ENCODE measurements at places on chromosomes 11 and 22.
A peak's percentile ranks its signal among the peaks of the same experiment; 100 is the strongest.

- no peak for DNase-seq
Measured at GRCh38 chr11:40204228-40204627, 1255.2 kb downstream of the LRRC4C start.

GRCh38 chr11:79902493-79902892 lies 461.7 kb upstream of the TENM4 start:
- DNase-seq: no peak

DNA sequence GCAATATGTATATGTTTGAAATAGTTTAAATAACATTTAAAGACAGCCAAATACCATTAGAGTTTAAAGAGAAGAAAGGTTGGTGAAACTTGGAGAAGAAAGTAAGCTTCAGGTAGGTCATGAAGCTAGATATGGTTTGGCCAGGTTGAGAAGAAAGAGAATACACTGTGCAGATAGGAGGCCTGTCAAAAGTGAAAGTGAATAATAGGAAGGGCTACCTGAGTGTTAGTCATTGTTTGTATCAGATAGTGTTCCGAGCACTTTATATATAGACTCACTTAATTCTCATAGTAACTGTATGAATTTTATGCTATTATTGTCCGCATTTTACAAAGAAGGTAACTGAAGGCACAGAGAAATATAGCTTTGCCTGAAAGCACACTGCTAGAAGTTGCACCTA lies 56.9 kb downstream of the USP47 start:
- DNase-seq: no peak

DNA sequence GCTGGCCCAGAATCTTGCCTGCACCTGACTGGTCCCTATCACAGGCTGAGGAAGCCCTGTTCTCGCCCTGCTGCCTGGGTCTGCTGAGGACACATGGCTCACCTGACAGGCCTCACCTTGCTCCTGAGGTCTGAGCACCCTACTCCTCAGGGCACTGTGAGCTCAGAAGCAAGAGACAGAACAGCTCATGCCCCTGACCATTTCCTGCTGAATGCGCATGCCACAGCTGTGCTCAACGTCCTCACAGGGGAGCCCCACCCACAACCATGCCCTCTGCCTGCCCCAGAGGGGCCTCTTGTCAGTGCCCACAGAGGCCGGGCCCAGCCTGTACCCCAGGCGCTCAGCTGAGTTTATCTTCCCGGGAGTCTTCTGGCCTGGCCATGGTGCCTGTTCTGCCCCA lies 2.8 kb upstream of the TSPO start:
- no peak for DNase-seq

DNA sequence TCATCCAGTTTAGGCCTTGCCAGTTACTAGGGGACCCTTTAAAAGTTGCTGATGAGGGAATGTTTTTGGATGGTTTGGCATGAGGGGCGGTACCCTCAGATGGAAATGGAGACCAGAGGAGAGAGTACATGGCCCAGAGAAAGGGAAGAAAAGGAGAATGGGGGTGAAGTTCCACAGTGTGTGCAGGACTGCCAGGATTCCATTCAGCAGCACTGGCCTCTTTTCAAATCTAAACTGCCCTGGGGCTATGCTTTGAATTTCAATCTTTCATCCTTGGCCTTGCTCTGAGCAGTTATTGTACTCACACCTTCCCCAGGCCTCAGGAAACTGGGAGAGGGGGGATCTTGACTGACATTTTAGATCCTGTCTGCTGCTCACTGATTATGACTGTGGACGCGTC lies 3.0 kb downstream of the SLC3A2 start:
- DNase-seq: no peak

DNA sequence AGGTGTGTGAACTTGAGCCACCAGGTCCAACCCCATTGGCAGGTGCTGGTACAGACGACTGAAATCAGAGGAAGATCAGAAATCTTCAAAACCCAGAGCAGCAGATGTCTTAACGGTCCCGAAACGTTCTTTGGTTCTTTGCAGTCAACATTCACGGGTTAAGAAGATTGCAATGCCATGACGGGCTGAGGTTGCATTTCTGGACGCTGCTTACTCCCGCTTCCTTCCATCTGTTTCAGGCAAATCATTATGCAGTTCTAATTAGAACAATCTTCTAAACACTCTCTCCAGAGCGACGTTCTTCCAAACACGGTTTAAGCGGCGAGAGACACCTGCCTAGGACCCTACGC lies 492 bp upstream of the LUZP2 start:
- no peak for DNase-seq

- no peak for DNase-seq
Measured at GRCh38 chr11:9651899-9652748, 11.8 kb upstream of the SWAP70 start.

DNA sequence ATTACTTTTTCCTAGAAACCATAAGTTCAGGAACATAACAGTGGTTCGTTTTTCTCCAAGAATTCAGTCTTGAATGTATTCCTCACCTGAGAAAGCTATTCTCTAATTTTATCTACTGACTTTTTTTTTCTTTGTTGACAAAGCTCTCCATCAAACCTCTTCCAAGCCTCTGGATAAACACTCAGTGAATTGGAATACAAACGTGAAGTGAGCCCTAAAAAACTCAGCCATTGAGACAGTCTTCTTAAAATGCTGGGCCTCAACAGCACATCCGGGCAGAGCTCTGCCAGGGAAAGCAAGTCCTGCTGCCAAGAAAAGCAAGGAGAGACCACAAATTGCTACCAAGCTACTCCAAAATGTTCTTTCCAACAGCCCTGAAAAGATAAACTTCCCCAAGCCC lies 7.7 kb upstream of the SLC1A2 start:
- no peak for DNase-seq

DNA sequence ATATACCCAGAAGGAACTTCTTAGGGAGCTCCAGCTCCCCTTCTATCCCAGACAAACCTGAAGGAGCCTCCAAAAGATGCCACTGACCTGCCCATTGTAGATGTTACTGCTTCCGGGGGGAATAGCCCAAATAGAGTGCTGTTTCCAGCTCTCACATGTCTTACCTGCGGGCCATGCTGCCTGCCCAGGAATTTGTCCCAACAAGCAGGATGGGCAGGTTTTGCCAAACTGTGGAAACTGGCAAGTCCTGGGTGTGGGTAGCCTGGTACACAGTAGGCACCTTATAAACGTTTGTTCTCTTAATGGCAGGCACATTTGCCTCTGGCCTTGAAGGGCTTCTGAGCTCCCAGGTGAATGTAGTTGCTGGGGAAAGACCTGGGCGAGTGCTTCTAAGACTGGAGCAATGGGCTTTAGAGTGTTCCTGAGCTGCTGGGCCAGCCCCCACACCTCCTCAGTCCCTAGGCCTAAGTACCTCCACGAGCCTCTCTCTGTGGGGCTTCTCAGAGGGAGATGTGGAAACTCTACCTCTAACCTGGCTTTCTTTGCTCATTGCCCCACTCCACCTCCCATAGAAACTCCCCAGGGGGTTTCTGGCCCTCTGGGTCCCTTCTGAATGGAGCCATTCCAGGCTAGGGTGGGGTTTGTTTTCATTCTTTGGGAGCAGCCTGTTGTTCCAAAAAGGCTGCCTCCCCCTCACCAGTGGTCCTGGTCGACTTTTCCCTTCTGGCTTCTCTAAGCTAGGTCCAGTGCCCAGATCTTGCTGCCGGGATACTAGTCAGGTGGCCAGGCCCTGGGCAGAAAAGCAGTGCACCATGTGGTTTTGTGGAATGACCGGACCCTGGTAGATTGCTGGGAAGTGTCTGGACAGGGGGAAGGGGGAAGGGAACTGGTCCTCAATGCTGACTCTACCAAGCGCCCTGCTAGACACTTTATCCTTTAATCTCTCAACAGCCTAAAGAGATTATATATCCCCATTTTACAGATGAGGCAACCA lies 37.2 kb downstream of the LIMK2 start:
- no peak for DNase-seq

GRCh38 chr22:36795633-36796032 lies 19.7 kb upstream of the IFT27 start:
- no peak for DNase-seq

- peak; percentile 25 for DNase-seq
Measured at GRCh38 chr11:20658135-20658534, 11.3 kb upstream of the NELL1 start.

DNA sequence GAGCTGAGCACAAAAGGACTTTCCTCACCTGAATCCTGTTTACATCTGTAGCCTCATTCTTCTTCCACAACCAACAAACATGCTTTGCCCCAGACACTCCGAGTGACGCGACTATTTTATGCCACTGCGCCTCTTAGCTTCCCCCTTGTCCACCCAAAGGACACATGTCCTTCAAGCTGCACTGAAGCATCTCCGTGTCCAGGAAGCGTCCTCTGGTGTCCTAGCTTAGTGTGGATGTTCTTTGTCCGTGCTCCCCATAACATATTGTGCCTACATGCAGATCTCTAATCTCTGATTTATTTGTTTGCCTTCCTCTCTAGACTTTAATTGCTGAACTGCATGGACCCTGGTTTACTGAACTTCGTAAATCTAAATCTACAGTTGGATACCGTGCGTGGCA lies 20.1 kb upstream of the CECR2 start:
- no peak for DNase-seq

- DNase-seq: no peak
Measured at GRCh38 chr22:16962501-16962900, 45.5 kb downstream of the GAB4 start.

DNA sequence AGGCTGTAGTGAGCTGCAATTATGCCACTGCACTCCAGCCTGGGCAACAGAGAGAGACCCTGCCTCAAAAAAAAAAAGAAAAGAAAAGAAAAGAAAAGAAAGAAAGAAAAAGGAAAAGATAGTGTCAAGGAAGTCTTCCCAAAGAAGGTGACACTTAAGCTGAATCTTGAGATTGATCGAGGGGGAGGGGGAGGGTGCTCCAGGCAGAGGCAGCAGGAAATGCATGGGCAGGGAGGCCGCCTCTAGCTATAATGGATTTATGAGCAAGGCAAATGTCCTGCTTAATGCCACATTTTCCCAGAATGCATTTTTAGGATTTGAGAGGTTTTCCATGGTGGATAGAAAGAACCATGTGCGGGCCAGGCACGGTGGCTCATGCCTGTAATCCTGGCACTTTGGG lies 13.8 kb upstream of the DDB2 start:
- no peak for DNase-seq

- DNase-seq: no peak
Measured at GRCh38 chr22:19438298-19438697, 6.0 kb downstream of the MRPL40 start.

DNA sequence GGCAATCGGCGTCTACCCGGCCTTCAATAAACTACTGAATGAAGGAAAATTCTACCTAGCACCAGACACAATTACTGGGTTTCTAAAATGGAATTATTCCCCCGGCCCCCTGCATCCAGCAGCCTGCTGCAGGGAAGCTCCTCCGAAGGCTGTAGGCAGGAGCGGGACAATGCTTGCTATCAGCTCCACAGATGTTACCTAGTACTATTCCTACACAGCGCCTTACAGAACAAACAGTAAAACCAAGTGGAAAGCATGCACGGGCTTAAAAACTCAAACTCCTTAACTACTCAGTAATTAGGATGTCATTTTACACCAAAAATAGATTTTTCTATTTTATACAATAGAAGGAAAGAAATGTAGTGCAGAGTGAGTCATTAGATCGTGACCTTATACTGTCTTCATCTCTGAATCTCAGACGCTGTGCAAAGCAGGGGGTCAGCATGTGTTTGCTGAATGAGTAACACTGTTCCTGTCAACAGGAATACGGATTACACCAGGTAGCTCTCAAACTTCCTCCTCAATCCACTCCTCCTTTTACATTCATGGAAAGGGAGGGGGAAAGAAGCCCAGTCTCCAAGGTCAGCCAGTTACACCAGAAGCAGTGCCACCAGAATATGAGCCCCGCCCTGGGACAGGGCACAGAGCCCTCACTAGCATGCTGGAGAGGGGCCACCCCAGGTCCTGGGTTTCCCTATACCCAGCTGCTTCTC lies 74.9 kb downstream of the PACSIN2 start:
- DNase-seq: peak; percentile 31

DNA sequence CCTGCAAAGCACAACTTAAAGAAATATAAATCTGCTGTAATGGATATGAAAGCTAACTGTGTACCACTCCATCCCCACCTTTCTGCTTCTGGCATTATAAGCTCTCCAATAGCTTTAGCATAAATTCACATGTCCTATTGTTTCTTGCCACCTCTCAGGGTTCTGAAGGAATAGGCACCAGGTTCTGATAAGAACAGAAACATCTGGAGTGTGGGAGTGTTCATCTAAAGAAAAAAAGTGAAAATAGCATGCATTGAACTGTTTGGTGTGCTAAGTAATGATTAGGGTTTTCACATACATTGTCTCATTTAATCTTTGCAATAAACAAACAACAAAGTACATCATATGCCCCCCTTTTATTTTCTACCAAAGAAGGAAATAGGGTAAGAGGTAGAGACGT lies 72.3 kb downstream of the FAM76B start:
- no peak for DNase-seq

DNA sequence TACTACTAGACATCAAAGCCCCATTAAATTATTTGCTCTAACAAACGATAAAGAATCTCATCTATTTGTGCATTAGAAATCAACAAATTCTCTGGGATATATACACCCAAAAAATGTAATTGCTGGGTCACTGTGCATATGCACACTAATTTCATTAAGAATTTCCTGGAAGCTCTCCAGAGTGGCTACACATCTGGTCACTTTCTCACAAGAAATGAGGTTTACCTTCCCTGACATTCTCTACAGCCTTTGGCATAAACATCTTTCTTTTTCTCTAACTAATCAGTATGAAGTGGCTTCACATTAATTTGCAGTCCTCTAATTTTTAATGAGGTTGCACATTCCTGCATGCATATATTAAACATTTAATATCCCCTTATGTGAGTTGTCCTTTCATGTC lies 150.8 kb upstream of the ANO5 start:
- no peak for DNase-seq

- DNase-seq: no peak
Measured at GRCh38 chr11:93729129-93729616, 12.1 kb downstream of the TAF1D start.

DNA sequence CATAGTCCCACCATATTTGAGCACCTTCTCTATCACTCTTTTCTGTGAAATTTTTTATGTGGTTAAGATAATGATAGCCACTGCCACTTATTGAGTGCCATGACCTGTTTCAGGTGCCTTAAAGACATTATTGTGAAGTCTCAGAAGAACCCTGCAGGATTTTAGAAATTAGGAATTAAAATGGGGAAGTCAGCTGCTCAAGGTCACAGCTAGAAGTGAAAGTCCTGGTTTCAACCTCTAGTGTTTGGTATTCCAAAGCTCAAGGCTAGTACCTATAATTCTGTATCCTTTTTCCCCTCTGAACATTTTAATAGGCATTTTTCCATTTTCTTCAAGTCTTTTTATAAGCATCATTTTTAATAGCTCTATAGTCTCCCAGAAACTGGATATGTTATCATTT lies 9.0 kb upstream of the RRM1 start:
- DNase-seq: no peak

GRCh38 chr11:124197999-124198398 lies 14.9 kb downstream of the OR10D3 start:
- DNase-seq: no peak

- DNase-seq: no peak
Measured at GRCh38 chr22:19875531-19876313, 21.0 kb upstream of the GNB1L start.

GRCh38 chr11:12827929-12828812 lies 153.9 kb downstream of the TEAD1 start:
- DNase-seq: no peak
